ENCODE measurements at places on chromosomes 11 and 22.

DNA sequence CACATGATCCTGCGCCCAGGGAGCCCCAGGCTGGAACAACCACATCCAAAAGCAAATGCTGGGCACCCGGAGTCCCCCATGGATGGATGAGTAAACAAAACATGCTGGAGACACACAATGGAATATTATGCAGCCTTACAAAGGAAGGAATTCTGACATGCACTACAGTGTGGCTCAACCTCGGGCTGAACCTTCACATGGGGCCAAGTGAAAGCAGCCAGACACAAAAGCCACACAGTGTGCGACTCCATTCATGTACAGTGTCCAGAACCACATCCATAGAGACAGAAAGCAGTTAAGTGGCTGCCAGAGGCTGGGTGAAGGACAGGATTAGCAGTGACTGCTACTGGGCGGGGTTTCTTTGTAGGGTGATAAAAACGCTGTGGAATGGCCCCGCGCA is 10.1 kb downstream of the POLR3H start:
- DNase-seq = no peak

DNA sequence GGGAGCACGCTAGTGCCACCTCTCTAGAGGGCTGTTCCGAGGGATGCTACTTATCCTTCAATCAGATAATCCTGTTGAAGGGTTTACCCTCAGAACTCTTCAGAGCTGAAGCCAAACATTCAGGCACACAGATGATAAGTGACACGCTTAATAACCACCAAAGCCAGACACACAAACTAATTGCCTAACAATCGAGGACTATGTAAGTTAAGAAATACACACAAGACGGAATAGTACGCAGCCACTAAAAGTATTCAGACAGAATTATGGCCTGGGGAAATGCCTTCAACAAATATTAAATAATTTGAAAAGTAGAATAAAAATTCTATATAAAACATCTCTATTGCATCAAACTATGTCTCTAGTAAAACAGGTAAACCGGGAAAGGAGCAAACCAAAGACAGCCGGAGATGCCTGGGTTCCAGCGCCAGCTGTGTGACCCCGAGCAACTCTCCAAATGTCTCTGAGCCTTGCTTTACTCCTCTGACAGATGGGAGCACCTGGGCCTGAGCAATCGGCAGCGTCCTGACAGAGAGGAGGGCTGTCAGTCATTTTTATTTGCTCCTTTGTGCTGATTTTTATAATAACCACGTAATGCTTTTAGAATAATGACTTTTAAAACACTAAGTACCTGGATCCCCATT is 11.3 kb downstream of the LRFN4 start:
- no peak for DNase-seq

GRCh38 chr11:131884461-131885073 is 514.2 kb downstream of the NTM start:
- DNase-seq = no peak

- no peak for DNase-seq
These were observed 84.6 kb upstream of the NAV2 start for GRCh38 chr11:19628018-19628417.

DNA sequence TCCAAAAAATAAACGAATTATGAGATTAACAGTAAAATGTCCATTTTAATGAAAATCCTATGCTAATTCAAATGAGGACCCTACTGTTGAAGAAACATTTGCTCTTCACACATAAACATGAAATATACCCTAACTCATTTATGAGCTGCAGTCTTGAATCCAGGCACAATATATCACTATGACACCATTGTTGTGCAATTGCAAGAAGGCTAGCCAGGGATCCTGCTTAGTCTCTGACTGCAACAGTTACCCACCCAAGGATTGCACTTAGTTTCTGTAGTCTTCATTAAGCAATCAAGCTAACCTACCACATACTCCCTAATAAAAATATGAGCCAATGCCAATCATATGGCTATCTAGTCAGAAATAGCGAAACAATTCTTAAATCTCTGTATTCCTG is 981.0 kb upstream of the FAT3 start:
- no peak for DNase-seq

GRCh38 chr11:74681686-74682651 is 49.3 kb downstream of the CHRDL2 start:
- DNase-seq = no peak

DNA sequence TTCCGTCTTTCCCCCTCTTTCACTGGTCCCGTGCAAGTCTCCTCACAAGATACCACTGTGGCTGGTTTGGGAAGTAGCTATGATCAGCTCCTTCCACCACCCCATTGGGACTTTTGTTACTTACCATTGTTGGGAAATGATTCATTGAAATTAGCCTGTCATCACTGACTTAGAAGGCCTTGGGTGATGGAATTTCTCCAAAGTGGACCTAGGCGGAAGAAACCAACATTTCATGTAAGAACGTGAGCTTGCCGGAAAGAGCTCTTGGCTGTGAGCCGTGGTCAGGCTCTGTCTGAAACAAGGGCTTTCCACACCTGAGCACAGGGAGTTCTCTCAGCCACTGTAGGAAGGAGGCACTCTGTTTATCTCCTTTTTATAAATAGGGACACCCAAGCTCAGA is 23.5 kb upstream of the CRYBB3 start:
- no peak for DNase-seq
